Effector CD4-positive, alpha-beta T cell (primary cell): ENCODE measurements at places on chromosomes 16 and 17.

GRCh38 chr16:85563515-85564276, 49.4 kb upstream of the GSE1 start:
- no peak for DNase-seq

- no peak for DNase-seq
Measured at GRCh38 chr16:87661561-87661960, 59.3 kb downstream of the JPH3 start.

DNA sequence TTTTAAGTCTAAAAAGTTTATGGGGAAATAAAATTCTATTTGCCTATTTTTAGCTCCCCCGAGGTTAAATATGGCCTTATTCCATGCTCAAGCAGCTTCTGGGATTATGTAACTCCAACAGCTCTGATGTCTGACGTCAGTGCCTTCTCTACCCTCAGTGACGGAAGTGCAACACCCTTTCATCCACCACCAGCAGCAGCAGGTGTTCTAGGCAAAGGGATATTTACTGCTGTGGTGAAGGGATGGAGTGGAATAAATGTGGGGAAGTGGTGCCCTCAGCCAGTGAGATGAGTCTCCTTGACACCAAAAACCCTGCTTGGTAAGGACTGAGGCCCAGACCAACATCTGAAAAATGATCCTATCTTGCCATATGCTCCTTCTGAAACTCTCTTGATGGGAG, 247.4 kb downstream of the SHISA9 start:
- no peak for DNase-seq

- no peak for DNase-seq
Measured at GRCh38 chr16:81649561-81650184, 129.4 kb upstream of the PLCG2 start.

DNA sequence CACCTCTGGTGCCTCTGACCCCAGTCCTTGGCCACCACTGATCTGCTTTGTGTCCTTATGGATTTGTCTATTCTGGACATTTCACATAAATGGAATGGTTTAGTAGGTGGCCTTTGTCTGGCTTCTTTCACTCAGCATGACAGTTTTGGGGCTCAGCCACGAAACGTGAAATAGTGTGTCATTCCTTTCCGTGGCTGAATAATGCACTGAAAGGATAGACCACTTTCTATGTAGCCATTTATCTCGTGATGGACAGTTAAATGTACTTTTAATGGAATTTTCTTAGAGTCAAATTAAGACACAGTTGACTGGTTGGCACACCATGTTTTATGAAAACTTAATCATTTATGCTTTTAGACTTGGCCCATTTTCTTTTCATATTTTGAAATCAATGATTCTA, 57.4 kb downstream of the LITAF start:
- DNase-seq: no peak

- no peak for DNase-seq
Measured at GRCh38 chr16:6447021-6447790, 885.4 kb upstream of the RBFOX1 start.

DNA sequence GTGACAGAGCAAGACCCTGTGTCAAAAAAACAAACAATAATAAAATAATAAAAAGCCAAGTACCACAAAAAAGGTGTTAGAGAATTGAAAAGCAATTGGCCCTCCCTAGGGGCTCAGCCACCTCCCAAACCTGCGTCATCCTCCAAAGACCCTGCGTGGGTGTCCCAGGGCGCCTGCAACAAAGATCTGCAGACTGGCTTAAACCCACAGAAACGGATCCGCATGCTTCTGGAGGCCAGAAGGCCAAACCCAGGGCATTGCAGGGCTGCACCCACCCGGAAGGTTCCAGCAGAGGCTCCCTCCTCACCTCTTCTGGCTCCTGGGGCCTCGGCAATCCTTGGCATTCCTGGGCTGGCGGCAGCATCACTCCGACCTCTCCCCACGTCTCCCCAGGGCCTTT, 1.5 kb downstream of the ENPP7 start:
- DNase-seq: no peak

- DNase-seq: no peak
Measured at GRCh38 chr17:41494524-41494923, 4.8 kb upstream of the KRT36 start.

GRCh38 chr17:8164815-8165131, 2.0 kb upstream of the VAMP2 start:
- DNase-seq: peak; percentile 11

DNA sequence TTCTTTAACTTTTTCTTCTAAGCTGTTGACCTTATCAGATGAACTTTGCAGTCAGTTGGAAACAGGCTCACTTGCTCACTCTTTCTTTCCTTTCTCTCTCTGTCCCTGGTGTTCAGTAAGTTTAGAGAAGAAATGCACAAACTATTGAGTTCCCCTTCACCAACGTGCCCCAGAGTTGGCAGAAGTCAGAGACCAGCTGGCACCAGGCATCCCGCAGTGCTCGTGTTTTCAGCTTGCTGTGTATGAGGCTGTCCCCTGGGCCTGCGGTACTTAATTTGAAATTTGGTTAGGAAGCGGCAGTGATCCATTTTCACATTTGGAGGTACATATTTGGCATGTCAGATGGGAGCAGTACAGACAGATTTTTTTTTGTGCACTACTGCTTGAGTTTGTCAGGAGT, 258.6 kb downstream of the SNX29 start:
- no peak for DNase-seq

- DNase-seq: peak; percentile 7
Measured at GRCh38 chr17:30476726-30477082, 504 bp upstream of the GOSR1 start.

- DNase-seq: no peak
Measured at GRCh38 chr17:12730931-12731521, 58.3 kb upstream of the ARHGAP44 start.

GRCh38 chr17:63641692-63642448, 19.7 kb downstream of the MAP3K3 start:
- no peak for DNase-seq
